ENCODE measurements at places on chromosomes 4 and X.

DNA sequence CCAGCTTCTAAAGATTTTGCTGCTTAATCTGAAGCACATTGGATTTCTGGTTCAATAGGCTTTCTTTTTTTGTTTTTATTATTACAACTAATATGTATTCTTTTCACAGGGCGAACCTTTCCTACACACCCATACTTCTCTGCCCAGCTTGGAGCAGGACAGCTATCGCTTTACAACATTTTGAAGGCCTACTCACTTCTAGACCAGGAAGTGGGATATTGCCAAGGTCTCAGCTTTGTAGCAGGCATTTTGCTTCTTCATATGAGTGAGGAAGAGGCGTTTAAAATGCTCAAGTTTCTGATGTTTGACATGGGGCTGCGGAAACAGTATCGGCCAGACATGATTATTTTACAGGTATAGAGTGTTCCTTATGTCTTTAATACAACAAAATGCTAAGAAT is 155.4 kb downstream of the PTTG2 start:
- no peak for DNase-seq

- DNase-seq, result no peak
Measured at GRCh38 chr4:101199507-101200285, 147.6 kb downstream of the PPP3CA start.

- DNase-seq, result no peak
Measured at GRCh38 chrX:39676434-39676833, 421.3 kb downstream of the BCOR start.

- DNase-seq, result no peak
Measured at GRCh38 chr4:6742507-6742906, 26.5 kb downstream of the BLOC1S4 start.

DNA sequence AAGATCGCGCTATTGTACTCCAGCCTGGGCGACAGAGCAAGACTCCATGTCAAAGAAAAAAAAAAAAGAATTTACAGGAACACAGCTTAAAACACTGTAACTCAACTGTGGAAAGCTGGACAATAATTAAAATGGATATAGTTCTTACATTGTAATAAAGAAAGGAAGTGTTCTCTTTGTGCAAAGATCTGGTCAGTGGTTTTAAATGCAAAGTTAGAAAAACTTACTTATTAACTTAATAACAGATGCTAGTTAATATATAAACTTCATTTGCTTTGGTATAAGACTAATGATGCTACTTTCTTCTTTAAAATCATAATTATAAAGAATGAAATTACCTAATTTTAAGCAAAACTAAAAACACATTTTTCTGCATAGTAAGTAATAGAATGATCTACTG is 2024.1 kb upstream of the TENM3 start:
- no peak for DNase-seq

GRCh38 chrX:22247169-22247568 is 25.5 kb upstream of the CBLL2 start:
- DNase-seq, result no peak

- DNase-seq, result no peak
Measured at GRCh38 chrX:118823263-118824172, at the start of gene ZCCHC12. TSS of gene ZCCHC12 (plus strand) at chrX:118823824. CDS start at chrX:118825245, 1,421 bp downstream.

DNA sequence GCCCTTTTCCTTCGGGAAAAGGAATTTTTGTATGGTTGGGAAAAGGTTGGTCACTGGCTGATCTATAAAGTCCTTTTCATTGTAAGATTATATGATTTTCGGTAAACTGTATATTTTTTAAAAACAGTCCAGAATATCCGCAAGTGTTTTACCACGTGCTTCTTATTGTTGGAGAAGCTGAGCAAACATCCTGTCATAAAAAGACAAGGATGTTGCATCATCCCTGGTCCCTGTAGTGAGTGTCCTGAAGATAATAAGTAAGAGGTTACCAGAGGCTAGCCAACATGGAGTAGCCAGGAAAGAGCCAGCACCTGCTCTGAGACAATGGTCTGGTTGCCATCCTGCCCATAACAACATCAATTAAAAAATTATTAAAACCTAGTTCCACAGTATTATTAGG is 5.1 kb downstream of the CXCL9 start:
- no peak for DNase-seq

- no peak for DNase-seq
Measured at GRCh38 chr4:10879411-10880110, 195.0 kb upstream of the CLNK start.
